ENCODE measurements at places on chromosomes 5 and 9.

DNA sequence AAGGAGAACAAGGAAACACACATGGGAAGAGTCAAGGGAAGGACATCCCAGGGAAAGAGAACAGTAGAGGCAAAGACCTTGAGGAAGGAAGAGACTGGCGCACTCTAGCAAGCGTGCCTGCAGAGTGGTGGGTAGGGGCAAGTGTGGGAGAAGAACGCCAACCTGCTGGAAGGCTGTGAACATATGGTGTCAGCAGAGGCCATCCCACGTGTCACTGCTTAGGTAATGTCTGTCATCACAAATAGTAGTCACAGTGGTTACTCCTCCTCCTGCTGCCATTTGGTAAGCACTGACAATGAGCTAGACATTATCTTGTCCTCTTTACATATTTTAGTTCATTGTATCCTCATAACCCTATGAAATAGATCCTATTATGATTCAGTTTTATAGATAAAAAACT, 206.4 kb upstream of the TRIM32 start:
- no peak for DNase-seq

DNA sequence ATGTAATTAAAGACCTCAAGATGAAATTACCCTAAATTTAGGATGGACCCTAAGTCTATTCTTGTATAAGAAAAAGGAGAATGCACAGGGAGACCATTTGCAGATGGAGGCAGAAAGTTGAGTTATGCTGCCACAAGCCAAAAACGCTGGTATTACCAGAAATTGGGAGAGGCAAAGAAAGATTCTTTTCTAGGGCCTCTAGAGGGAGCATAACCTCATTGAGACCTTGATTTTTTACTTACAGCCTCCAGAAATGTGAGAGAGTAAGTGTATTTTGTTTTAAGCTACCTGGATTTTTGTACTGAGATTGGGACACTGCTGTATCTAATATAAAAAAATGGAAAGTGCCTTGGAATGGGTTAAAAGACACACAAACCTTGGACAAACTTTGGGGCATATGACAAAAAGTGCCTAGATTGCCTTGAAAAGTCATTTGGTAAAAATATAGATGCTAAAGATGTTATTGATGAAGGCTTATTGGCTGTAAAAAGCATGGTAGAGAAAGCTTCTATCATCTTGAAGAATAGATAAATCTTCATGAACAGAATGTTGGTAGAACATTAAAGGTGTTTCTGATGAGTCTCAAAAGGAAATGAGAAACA, 174.7 kb upstream of the PRDM9 start:
- no peak for DNase-seq

GRCh38 chr9:70125621-70126263, 82.1 kb downstream of the MAMDC2 start:
- no peak for DNase-seq

DNA sequence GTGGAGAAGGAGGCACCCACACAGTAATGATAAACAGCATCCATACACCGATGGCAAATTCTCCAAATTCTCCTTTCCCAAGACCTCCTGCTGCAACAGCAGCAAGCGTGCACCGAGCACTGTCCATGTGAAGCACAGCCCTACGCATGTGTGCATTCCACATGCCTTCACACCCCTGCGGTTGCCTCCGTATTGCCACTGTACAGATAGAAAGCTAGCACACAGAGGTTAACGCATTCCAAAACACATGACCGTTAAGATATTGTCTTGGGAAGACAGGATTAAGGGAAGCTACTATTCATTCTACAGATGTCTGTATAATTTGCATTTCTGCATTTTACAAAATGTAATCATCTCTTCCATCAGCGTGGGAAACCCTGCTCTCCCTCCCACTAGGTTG, 6.6 kb downstream of the FLT4 start:
- no peak for DNase-seq

DNA sequence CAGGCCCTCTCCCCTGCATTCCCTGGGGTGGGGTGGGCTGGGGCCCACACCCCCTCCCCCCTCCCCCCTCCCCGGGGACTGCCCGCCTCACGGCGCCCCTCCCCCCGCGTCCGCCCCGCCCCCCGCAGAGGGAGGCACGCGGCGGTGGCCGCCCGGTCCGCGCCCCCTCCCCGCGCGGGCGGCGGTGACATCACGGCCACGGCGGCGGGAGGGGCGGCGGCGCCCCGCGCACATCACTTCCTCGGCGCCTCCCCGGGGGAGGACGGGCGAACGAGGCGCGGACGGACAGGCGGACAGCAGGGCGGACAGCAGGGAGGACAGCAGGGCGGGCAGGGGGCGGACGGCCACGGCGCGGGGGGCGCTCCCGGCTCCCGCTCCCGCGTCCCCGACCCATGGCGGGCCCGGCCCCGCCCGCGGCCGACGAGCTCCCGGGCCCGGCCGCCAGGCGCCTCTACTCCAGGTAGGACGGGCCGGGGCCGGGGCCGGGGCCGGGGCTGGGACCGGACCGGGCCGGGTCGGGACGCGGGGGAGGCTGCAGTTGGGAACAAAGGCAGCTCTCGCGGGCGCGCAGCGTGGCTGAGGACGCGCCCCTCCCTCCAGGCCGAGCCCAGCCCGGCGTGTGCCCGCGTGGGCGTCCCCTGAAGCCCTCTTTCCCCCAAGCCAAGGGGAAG, at the start of gene GPSM1:
GPSM1 (plus strand) TSS at position 236 of the 671 bp plus-strand sequence; CDS start at position 393, 157 bp downstream.
- no peak for DNase-seq

GRCh38 chr5:77798456-77798855, 22.3 kb upstream of the TBCA start:
- no peak for DNase-seq

DNA sequence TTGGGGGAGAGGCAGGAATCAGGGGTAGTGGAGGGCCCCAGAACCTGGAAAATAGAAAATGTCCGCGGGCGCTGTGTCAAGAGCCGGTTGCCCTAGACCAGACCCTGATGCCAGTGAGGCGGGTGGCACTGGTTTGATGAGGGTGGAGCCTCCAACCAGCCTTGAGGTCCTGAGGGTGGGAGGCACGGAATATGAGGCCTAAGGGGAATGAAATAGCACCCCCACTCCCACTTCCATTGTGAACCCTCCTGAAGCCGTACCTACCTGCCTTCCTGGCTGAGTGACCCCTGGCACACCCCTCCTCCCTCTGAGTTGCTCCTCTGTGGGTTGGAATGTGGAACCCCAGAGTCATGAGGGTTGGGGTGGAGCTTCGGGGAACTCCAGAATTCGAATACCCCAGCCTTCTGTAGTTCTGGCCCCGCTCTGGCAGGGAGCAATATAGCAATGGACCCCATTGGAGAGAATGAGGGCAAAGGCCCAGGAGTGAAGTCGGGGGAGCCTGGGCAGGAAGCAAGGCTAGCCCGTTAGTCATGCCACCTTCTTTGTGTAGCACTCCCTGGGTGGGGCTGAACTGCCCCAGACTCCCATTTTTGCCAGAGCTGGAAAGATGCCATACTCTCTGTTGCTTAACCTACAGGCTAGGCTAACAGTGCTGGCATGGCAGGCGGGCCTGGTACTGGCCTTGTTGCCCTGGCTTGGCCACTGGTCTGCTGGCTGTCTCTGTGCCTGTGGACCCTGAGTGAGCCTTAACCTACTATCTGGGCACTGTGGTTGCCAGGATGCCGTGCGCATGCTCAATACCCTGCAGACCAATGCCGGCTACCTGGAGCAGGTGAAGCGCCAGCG, 1.0 kb downstream of the FPGS start:
- no peak for DNase-seq

DNA sequence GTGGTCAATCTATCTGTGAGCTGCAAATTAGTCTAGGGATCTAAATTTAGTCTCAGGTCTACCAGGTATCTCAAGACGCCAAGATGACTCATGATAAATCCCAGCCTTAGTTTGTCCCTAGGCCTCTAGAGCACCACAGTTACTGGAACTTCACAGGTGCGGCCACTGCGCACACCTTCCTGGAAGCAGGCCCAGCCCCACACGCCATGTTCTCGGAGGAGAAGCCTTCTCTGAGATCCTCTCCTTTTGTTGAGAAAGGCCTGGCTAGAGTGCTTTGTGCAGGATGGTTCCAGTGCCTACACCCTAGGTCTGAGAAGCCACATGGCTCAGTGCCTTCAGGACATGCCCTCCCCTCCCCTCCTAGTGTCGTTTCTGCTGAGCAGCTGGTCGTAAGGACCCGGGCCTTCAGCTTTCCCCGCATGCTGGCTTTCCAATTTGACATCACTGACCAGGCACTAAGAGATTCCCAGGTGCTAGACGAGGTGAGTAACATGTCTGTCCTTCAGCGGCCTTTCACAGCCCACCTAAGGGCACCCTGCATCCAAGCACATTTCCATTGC, 51.9 kb downstream of the IPPK start:
- no peak for DNase-seq

- no peak for DNase-seq
Observed at GRCh38 chr5:154262342-154262741, 71.8 kb downstream of the GALNT10 start.

GRCh38 chr5:108541836-108542235, 159.9 kb upstream of the FBXL17 start:
- DNase-seq: no peak

GRCh38 chr5:43422143-43422542, 10.0 kb upstream of the CCL28 start:
- no peak for DNase-seq

GRCh38 chr9:105333076-105333475, 88.6 kb downstream of the SLC44A1 start:
- no peak for DNase-seq

- DNase-seq: no peak
Observed at GRCh38 chr9:136604823-136605525, 57.7 kb upstream of the EGFL7 start.

DNA sequence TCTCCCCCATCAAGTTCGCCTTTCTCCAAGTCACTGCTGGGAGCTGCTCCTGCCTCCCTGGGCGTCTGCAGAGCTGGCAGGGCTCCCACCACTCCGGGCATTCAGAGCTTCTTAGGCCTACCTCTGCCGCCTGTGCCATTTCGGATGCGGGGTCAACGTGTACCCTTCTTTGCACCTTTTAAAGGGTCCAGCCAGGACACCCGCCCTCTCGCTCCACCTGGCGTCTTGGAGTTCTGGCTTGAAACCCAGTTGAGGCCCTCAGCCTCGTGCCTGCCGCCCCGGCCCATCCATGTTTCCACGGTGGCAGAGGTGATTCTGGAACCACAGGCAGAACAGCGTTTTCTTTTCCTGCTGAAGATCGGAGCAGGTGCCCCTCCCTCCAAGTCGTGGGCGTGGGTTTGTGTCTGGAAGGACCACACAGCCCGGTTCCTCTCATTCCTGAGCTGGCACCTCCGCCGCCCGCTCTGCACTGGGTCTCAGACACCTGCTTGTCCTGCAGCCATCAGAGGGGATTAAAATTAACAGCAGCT, 32.9 kb downstream of the NDUFS6 start:
- no peak for DNase-seq

DNA sequence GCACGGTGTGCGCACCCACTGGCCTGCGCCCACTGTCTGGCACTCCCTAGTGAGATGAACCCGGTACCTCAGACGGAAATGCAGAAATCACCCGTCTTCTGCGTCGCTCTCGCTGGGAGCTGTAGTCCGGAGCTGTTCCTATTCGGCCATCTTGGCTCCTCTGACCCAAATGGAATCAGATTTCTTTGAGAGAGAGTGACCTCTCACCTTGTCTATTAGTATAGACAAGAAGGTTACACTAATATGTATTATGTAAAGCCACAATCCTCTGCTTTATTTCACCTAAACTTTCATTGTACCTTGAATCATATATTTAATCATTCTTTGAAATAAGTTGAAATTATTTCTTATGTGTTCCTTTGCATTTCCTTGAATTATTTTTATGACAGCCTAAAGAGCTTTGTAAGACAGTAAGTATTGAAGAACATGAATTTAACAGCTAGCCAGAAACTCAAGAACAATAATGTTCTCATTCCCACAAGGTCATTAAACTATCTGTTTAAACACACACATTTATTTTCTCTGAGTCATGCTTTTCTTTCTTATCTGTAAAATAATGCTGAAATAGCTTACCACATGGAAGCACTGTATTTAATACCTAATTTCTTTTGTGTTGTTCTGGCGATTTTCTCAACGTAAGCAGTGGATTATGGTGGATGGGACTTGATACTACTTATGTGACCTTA, 91.8 kb upstream of the DMRTA1 start:
- no peak for DNase-seq

GRCh38 chr5:167514461-167514860, 777.0 kb upstream of the WWC1 start:
- DNase-seq: no peak

DNA sequence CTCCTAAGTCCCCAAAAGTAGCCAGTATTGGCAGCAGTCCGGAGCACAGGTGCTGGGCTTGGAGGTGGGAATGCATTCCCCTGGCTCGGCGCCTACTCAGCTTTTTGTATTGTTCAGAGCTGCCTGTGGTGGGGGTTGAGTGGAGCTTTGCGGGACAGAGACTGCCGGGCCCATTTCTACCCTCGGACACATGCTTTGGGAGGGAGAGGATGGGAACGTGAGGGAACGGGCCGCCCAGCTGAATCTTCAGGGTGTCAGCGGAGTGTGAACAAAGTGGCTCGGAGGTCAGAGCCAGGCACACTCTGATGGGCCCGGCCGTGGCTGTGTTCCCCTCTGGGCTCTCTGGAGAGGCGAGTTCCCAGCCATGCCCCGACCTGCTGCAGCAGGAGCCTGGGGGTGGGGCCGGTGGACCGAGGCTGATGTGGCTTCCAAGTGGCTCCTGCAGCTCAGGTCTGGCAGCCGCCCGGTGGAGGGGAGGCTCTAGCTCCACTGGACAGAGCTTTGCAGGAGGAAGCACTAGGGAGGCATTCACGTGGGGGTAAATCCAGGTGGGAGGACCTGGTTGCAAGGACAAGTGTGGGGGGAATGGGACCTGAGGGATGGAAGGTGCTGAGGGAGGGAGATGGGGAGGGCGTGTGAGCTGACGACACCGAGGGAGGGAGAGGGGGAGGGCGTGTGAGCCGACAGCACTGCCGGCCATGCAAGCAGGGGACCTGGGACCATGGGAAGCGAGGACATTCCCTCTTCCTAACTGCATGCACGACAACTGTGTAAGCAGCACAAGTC, 31.1 kb upstream of the SLC6A3 start:
- DNase-seq: no peak

GRCh38 chr5:122099060-122099790, 21.2 kb upstream of the LOX start:
- no peak for DNase-seq

DNA sequence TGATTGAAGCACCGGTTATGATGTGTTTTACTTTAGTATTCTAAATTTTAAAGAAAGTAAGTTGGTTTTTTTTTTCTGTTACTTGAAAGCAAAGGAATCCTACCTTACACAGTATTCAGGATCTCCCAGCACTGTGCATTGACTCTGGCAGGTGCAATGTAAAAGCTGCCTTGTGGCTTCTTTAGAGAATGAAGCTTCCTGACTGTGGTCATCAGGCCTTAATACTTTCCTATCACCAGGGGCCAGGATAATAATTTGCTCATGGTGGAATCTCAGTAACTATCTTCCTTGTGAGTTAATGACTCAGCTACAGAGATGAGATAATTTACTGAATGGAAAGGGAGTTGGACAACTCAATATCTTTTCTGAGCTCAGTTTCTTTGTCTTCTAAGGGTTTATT, 435.5 kb upstream of the ZNF608 start:
- DNase-seq: no peak

Measured in forelimb muscle (tissue), 1 donor.